ENCODE measurements at places on chromosomes 11 and 22.

- no peak for DNase-seq
Measured at GRCh38 chr22:42549331-42550060, 4.3 kb upstream of the SERHL2 start.

DNA sequence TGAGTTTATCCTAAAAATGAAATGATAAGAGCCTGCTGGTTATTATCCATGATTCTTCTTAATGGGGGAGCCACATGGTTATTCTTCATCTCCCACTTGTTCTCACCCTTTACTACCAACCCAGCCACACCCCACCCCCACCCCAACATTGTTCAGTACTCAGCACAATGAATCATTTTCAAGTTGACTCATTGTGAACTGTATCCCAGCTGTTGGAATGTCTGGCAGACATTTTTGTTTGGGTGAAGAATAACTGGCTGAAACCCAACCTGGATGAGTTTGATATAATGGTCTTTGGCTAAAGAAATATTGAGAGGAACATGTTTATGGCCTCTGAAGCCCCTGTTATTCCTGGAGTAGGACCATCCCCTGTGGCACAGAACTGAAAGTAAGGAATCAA is 136.2 kb downstream of the ELP4 start:
- DNase-seq, result no peak

- no peak for DNase-seq
Measured at GRCh38 chr11:31808721-31809540, 2.2 kb downstream of the PAX6 start.

DNA sequence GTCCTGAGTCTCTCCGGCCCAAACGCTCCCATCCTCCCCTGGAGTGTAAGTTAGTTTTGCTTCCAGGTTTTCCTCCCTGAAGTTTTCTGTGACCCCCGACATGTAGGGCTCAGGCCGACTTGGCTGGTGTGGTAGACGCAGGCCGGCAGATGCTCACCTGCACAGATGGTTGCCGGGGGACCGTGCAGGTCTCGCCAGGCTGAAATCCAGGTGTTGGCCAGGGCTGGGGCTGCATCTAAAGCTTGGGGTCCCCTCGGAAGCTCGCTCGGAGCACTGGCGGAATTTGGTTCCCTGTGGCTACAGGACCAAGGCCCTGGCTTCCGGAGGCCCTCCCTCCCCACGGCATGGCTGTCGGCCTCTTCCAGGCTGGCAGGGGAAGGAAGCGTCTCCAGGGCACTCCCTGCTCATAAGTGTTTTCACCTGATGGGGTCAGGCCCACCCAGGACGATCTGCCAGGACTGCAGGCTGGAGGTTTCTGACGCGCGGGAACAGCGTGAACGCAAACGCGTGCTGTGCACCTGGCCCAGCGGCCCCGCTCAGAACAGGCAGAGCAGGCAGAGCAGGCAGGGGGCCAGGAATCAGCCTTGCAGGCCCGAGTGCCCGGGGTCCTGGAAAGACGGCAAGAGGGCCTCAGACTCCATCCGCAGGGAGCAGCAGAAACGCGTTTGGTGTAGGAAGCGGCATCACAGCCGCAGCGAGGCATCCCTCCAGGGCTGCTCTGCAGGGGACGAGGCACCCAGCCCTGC is 258.2 kb downstream of the BRD1 start:
- DNase-seq, result no peak

DNA sequence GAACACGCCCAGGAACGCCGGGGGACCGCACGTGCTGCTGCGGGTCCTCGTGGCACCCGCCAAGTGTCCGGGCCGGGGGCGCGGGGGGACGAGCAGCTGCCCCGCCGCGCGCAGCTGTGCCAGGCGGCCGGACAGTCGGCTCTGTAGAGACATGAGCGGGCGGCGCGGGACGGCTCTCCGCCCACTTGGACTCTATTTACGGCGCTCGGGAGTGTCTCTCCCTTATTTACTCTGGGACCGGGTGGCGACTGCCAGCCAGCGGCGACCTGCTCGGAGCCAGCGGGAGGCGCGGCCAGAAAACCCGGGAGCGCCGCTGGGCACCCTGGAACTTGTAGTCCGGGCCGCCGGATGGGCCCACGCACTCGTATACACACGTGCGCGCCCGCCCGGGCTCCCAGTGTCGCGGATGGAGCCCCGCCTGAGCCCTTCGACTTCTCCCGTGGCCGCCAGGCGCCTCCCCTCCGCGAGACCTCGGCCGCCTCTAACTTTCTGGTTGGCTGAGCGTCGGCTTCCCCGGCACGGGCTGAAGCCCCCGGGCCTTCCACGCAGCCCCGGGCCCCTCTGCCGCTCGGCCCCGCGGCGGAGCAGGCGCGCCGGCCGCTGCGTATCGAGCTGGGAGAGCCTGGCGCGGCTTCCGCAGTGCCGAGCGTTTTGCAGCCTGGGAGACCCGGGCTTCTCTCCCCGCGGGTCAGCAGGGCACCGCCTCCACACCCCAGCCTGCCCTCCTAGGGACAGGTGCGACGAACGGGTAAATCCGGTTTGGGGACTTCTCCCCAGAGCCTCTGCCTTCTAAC is at the start of gene MACROD1:
TSS of gene MACROD1 (minus strand) at position 272 of the 794 bp plus-strand sequence. CDS start at position 153, 119 bp downstream.
- peak; percentile 67 for DNase-seq

DNA sequence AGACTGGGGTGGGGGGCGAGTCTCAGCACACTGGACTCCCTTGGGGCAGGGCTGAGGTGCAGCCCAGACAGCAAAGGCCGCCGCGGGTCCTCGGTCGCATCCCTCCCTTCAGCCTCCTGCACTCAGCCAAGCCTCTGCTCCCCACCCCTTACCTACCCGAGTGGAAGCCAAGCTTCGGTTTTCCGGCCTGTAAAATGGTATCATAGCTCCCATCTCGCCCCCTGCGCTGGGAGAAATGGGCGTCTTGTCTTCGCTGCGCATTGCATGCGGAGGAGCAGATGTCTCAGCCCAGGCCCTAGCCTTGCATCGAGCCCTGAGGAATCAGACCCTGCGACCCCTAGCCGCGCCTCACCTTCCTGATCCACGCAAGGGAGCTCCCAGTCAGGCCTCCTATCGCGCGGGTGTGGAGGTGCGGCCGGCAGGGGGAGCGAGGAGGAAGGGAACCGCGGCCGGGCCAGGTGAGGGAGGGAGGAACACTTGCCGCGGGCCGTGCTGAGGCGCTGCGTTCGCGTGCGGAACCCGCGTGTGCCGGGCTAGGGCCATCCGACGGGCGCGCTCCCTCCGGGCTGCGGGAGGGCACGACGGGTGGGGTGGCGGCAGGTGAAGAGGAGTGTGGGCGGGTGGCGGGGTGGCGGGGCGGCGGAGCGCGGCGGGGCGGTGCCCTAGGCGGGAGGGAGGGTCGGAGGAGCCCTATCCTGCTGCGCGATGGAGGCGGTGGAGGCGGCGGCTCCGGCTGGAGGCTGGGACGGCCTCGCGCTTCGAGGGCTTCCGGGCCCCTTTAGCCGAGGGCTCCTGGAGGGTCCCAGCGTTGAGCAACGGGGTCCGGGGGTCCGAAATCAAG is 4.1 kb upstream of the TBX1 start:
- peak; percentile 10 for DNase-seq

DNA sequence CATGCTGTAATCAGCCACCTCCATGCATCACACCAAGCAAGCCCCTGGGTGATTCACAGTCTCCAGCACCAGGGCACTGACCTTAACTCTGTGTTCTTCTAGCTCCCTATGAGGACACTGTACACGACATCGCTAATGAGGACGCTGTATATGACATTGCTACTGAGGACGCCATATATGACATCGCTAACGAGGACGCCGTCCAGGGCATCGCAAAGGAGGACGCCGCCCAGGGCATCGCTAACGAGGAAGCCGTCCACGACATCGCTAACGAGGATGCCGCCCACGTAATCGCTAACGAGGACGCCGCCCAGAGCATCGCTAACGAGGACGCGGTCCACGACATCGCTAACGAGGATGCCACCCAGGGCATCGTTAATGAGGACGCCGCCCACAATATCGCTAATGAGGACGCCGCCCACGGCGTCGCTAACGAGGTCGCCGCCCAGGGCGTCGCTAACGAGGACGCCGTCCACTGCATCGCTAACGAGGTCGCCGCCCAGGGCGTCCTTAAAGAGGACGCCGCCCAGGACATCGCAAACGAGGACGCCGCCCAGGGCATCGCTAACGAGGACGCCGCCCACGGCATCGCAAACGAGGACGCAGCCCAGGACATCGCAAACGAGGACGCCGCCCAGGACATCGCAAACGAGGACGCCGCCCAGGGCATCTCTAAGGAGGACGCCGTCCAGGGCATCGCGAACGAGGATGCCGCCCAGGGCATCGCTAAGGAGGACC is 34.5 kb upstream of the DGCR6L start:
- DNase-seq, result no peak

GRCh38 chr11:72267956-72268617 is 24.1 kb upstream of the PHOX2A start:
- DNase-seq, result no peak

- no peak for DNase-seq
Measured at GRCh38 chr11:131885431-131885830, 515.0 kb downstream of the NTM start.

- no peak for DNase-seq
Measured at GRCh38 chr11:118291477-118292135, 12.9 kb upstream of the CD3E start.

GRCh38 chr22:49053578-49053977 is 774.1 kb downstream of the BRD1 start:
- DNase-seq, result no peak

- DNase-seq, result no peak
Measured at GRCh38 chr11:106679581-106679980, 338.7 kb downstream of the GUCY1A2 start.

Data from NCI-H1105 (cell line).